Suppressor macrophage treated with lipopolysaccharide for 4 hours (primary cell): ENCODE measurements at places on chromosomes 11 and 22.
A peak's percentile ranks its signal among the peaks of the same experiment; 100 is the strongest.

GRCh38 chr22:20111045-20111688 lies 4.7 kb upstream of the RANBP1 start:
- no peak for DNase-seq

DNA sequence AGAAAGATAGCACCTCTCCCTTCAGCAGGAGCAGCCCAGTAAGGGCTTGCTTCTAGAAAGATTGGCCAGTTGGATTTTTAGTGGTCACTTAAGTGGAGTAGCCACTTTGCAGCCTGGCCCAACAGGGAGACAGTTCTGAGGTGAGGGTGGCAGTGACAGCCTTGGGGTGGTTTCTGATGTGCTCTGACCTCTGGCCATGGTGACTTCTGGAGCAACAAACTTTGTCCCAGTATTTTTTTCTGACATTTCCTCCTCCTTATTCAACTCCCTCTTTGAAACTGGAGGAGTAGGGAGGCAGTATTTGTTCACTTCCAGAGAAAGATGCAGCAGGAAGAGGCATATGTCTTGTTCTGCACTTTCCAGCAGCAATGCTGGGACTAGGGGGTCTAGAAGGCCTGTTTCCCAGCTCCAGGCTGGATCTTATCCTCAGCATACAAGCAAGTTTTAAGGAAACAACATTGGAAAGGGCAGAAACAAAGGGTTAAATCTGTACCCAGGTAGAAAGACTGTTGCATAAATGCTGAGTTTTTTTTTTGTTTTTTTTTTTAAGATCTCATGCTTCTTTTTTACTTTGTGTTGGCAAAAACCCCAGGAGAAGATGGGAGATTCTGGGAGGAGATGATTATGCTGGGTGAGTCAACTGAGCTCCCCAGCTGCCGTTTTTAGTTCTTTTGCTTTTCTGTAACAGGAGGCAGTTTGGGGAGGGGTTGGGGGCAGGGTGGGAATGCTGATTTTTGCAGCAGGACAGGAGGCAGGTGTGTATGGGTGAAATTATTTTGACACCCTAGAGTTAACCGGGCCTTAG lies 37.2 kb downstream of the RCOR2 start:
- no peak for DNase-seq

DNA sequence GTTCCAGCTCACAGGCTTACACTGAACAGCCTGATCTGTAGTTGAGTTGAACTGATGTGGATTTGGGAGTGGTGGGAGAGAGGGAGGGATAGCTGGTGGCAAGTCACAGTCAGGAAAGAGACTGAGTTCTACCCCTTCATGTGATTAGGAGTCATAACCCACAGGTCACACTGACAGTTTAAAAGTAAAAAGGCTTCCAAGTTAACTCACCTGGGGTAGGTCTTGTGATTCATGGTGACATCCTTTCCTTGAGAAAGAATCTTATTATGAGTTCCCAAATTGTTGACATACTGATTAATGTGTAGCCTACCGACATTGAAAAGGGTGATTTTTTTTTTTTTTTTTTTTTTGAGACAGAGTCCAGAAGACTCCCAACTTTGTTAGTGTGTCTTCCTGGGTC lies 5.4 kb downstream of the IZUMO1R start:
- no peak for DNase-seq

DNA sequence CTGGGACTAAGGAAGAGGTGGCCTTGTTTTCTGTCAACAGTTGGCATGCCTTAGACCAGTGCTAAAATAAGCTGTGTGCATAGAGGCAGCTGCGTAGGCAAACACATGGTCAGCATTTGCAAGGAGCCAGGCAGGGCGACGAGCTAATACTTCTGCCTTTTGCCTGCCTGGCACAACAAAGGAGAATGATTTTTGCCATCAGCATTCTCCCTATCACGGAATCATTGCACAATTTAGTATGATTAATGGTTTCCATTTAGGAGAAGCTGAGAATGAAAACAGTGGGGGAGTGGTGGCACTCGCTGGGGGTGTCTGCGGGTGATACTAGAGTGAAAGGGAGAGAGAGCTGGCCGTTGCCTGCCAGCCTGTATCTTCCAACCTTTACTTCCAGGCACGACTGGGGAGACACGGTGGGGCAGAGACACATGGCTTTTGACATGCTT lies 336.0 kb downstream of the CADM1 start:
- no peak for DNase-seq

GRCh38 chr11:72828692-72829101 lies 14.5 kb downstream of the ATG16L2 start:
- DNase-seq, result no peak

GRCh38 chr11:21894492-21894891 lies 298.4 kb upstream of the ANO5 start:
- DNase-seq, result no peak

GRCh38 chr11:64745189-64745520 lies 1.2 kb upstream of the RASGRP2 start:
- DNase-seq, result peak; percentile 39

- DNase-seq, result peak; percentile 74
Measured at GRCh38 chr22:22720201-22720723, 75.8 kb downstream of the GGTLC2 start.

DNA sequence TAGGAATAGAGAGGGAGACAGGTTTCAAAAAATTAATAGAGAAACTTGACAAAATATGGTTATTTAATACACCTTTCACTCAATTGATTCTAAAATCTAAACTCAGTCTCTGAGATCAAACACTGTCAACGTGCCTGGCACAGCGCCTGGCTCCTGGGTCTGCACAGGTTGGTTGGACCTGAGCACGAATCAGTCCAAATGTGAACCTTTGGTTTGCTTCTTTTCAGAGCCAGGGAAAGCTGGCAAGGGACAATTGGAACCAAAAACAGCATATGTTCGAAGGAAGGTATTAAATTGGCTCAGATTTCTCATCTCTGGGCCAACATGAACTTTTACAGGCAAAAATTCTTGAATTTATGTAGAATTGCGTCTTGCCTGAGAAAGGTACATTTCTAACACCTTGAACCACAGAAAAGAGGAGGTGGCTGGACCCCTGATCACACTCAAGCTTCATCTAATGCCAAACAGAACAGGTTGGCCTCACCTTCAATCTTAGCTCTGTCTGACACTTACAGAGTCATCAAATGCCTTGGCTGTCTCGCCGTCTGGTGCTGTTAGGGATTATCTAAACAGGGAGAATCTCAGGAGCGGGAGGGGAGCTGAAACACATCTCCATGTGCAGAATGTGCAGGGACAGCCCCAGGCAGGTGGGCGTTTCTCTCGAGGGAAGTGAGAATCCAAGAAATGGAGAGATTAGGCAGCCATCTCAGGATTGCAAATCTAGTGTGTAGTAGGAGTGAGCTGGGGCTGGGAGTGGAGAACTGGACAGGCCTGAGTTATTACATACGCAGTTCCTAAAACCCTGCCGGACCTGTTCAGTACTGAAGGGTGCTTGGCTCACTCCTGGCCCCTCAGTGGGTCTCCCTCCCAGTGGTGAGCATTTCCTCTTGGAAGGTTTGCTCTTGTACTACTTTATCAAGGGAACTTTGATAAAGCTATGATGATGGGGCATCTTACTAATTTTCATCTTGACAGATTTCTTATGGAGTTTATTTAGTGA lies 442.2 kb upstream of the B3GAT1 start:
- DNase-seq, result no peak

GRCh38 chr11:113806406-113806805 lies 26.8 kb downstream of the CLDN25 start:
- peak; percentile 6 for DNase-seq

DNA sequence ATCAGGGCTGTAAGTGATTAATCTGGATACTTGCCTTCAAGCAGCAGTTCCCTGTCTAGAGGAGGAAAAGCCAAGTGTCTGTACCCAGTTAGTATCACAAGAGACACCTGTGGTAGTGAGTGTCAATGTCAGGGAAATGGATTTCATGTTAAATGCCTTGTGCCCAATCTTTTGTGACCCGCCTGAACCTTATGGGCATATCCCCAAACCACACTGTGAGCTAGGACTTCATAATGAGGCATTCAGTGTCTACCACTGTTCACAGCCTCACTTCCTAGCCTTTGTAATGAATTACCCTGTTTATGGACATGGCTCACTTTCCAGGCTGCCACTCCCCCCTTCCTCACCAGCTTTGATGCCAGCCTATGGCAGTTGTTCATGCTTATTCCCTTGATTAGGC lies 125.1 kb downstream of the TRIM44 start:
- no peak for DNase-seq

- DNase-seq, result no peak
Measured at GRCh38 chr11:128422576-128423370, 164.6 kb downstream of the ETS1 start.

DNA sequence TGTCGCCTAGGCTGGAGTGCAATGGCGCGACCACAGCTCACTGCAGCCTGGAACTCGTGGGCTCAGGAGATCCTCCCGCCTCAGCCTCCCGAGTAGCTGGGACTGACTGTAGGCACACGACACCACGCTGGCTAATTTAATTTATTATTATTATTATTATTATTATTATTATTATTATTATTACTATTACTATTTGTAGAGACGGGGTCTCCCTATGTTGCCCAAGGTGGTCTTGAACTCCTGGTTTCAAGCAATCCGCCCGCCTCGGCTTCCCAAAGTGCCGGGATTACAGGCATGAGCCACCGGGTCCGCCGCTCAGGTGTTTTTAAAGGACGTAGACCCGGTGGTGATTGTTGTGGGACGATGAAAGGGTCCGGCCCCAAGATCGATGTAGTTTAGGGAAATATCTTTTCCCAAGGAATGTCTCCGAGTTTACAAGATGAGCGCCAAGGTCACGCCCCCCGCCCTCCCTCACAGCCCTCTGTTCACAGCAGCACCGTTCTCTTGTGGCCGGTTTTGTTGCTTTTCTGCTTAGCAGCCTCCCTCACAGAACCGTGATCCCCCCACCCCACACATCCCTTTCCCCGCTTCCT lies 728 bp upstream of the POGLUT3 start:
- no peak for DNase-seq

- DNase-seq, result no peak
Measured at GRCh38 chr11:44728491-44728910, 1.7 kb downstream of the TSPAN18 start.

DNA sequence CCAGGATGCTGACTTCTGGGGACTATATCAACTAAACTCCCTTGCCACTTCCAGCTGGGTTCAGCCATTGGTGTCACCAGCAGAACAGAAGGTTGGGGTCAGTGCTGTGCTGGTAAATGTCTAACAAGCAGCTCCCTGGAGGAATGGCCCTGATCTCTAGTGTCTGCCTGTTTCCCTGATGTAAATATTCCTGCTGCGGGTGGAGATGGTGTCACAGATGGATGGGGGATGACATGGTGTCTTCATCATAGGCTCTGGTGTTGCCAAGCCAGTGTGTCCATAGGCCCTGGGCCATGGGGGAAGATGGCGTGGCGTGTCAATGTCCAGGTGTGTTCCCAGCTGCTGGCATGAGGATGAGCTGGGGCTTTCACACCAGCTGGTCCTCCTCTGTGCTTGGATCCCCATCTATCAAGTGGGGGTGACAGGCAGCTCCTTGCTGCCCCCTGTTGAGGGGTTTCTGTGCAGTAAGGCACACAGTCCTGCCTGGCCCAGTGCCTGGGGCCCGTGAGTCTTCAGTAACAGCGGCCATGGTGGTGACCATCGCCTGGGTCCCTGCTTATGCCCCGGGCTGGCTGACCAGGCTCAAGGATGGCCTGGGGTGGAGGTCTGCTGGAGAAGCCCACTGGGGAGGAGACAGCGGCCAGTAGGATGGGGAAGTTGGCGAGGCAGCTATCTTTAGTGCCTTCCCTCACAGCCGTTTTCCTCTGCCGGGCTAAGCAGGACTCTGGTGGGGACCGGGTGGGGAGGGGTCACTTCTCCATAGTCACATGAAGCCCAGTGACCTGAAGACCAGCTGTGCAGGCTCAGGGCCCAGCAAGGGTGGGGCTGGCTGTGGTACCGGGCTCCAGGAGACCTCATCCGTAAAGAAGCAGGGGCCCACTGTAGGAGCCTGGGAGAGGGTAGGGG lies 12.7 kb downstream of the RPL3 start:
- peak; percentile 38 for DNase-seq

DNA sequence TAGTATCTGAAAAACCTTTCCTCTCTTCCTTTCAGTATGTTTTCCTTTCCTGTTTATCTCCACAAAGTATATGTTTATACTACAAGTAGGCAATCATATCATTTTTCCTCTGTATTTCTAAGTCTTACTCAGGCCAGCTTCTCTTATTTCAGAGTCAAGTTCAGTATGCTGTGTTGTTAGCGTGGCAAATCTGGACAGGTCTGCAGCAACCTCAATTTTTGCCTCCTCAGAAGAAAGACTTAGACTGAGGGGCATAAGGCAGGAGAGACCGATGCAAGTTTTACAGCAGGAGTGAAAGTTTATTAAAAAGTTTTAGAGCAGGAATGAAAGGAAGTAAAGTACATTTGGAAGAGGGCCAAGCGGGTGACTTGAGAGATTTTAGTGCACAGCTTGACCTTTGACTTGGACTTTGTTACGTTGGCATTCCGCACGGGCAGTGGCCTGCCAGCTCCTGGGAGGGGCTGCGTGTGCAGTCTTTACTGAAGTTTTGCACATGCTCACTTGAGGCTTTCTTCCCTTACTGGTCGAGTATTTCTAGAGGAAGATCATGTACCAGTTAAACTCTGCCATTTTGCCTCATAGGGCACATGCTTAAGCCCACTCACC lies 343.2 kb downstream of the NTM start:
- no peak for DNase-seq

GRCh38 chr22:44279069-44279360 lies 33.7 kb downstream of the SHISAL1 start:
- DNase-seq, result no peak

DNA sequence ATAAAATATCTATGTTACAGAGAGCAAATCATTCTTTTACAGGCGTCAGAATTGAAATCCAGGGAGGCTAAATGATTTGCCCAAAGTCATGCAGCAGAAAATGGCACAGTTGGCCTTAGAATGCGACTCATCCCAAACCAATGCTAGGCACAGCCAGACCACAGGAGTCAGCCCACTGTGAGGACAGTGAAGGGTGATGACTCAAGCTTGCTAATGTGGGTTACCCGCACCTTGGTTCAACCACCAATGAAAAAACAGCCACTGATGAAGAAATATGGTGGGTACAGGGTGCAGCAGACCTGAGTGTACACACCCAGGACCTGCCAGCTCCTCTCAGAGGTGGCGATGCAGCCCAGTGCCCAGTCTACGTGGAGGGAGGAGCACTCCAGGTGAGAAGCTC lies 89.7 kb downstream of the ZC3H12C start:
- no peak for DNase-seq
